ENCODE measurements at places on chromosomes 5 and 9. TPM values are rescaled to one million over a fixed set of nuclear protein-coding genes. Genes with fewer than 3 reads are reported as not detected.

Gene C9orf50
- total RNA-seq, result 0.39 TPM

Gene ESM1
- not detected for total RNA-seq

Gene PCDHGB2
- 2.4 TPM for total RNA-seq

Gene RANBP6
- 44.4 TPM for total RNA-seq

Gene OR13D1
- total RNA-seq, result not detected

Gene FAM151B
- total RNA-seq, result 5.1 TPM

Gene CDC14B
- total RNA-seq, result 37.4 TPM

Gene MCC
- 6.0 TPM for total RNA-seq

Gene CERCAM
- 400 TPM for total RNA-seq

Gene NXNL2
- 1.2 TPM for total RNA-seq

Gene RGS7BP
- not detected for total RNA-seq

Gene PJA2
- 94.6 TPM for total RNA-seq

Gene RIMOC1
- 13.0 TPM for total RNA-seq

Gene ZNF366
- total RNA-seq, result 0.39 TPM

Gene RICTOR
- total RNA-seq, result 24.0 TPM

Gene IFNA2
- not detected for total RNA-seq

Gene GALNT12
- 14.3 TPM for total RNA-seq

Gene FAM170A
- not detected for total RNA-seq

Gene TMEM232
- total RNA-seq, result 4.3 TPM

Gene BTNL8
- total RNA-seq, result not detected

Gene SLC46A2
- total RNA-seq, result not detected

Gene CDC25C
- total RNA-seq, result 4.1 TPM

Gene NPR3
- 0.11 TPM for total RNA-seq

Gene CTXN3
- not detected for total RNA-seq

Gene CTNND2
- total RNA-seq, result under 0.01 TPM

Gene UGT3A1
- not detected for total RNA-seq

Gene CLIC3
- 328 TPM for total RNA-seq

Gene P4HA2
- total RNA-seq, result 406 TPM

Gene CARD6
- total RNA-seq, result 0.43 TPM

Gene KDM3B
- total RNA-seq, result 65.1 TPM

Gene MYMK
- total RNA-seq, result not detected

Gene ANKRD34B
- total RNA-seq, result not detected
